Activated naive CD4-positive, alpha-beta T cell treated with Interleukin-2 at 50 U/mL for 16 hours (primary cell): ENCODE measurements at places on chromosomes 2 and 18.

- no peak for DNase-seq
Measured at GRCh38 chr2:42941633-42942176, 149.3 kb upstream of the HAAO start.

- no peak for DNase-seq
Measured at GRCh38 chr2:47035615-47036488, 119.3 kb downstream of the STPG4 start.

DNA sequence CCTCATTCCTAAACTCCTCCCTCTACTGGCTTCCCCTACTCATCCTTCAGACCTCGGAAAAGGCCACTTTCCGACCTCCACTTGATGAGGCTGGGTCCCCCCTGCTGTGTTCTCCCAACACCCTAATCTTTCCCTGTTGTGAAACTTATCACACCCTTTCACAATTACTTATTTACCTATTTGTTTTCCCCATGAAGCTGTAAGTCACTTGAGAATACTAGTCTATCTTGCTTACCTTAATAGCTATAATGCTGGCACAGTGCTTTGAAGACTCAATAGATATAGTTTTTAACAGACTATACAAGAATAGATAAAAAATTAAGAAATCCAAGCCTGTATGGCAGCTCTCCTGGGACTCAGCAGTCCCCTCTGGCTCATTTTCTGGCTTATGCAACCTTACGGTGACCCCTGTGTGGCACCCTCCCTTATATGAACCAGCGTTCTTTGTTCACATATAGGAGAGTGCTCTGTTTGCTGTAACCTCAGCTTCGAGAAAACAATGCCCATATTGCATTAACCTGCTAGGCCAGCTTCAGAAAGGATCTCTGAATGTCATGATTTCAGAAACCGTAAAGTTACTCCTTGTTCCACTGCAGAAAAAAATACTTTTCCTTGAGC is 220.4 kb upstream of the PKDCC start:
- DNase-seq, result no peak

GRCh38 chr2:47819834-47820233 is 36.9 kb downstream of the MSH6 start:
- no peak for DNase-seq

- no peak for DNase-seq
Measured at GRCh38 chr2:103327386-103327785, 565.6 kb downstream of the TMEM182 start.

DNA sequence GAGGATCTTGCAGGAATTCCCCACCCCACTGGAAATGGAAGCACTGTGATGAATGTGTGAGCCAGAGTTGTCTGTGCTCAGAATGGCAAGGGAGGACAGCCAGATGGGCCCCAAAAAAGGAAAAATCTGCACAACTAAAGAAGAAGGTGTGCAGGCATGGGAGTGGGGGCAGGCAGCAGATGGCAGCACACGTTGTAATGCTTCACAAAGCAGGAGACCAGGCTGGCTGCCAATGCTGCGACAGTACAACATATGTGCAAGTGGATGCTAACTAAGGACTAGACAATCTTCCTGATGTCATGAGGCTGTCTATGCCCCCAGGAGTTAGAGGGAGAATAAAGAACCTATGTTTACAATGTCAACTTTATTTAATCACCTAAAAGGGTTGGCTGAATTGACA is 27.2 kb downstream of the ST6GAL2 start:
- DNase-seq, result no peak

DNA sequence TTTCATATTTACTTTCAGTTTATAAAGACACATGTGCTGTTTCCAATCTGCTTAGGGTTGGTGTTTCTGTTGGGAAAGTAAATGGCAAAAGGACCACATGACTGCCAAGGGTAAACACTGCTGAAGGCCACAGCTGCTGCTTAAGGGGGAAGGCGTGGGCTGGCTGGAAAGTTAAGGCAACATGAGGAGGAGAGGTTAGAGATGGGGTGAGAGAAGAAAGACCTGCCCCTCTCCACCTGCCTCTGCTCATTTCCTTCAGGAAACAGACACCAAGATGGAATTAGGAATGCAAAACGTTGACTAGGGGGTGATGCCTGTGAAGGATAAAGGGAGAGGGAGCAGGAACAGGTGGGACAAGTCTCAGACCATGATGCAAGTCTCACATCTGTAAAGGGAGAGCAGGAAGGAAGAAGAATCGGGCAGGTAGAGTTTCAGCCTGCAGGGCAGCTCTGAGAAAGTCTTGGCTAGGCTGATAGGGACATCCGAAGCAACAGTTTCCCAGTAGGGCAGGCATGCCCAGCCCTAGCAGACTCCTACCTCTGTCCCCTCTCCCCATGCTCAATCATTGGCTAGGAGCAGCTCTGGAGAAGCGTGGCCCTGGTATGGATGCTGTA is 86.0 kb downstream of the CDC42EP3 start:
- DNase-seq, result peak; percentile 49

DNA sequence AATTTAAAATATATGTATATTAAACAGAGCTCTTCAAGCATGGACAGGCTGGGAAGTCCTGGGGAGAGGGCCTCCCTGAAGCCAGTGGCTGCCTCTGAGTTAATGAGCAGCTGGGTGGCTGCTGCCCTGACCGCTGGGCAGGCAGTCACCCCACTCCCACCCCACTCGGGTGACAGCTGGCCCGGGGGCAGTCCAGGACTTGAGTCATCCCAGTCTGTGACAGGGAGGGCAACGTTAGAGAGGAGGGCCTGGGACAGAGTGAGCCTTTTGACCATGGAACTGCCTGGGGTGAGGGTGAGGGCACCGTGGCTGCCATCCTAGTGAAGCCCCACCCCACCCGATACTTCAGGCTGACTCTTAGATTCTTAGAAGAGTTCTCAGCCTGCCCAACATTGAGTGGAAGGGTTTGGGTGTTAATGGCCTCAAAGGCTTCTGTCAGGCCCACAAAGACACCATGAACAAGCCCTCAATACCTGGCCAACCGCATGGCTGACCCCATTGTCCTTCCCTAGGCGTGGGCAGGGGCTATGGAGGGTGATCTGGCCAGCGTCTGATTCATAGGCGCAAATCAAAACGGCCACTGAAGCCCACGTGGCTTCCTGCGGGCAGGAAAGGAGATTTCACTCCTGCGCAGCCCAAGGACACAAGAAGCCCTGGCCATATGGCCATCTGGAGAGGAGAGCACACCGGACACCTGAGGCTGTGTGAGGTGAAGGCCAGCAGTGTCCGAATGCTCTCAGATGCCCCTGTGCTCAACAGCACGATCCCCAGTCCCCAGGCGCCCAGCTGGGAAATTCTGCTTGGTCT is 47.5 kb downstream of the MRPS5 start:
- DNase-seq, result no peak

- DNase-seq, result no peak
Measured at GRCh38 chr18:55473058-55473457, 114.9 kb downstream of the TCF4 start.

DNA sequence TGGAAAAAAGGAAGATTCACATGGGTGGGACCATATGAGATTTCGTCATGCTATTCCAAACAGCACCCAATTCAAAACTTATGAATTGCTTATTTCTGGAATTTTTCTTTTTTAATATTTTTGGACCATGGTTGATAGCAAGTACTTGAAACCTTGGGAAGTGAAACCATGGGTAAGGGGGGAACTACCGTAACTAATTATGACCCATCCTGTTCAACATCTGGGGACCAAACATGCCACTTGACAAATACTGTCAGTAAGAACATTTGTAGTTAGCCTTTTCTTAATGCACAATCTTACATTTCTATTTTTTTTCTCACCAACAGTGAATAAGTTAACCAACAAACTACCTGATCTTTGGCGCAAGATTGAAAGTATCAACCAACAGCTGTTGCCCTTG is 105.7 kb upstream of the TTC39C start:
- DNase-seq, result no peak

DNA sequence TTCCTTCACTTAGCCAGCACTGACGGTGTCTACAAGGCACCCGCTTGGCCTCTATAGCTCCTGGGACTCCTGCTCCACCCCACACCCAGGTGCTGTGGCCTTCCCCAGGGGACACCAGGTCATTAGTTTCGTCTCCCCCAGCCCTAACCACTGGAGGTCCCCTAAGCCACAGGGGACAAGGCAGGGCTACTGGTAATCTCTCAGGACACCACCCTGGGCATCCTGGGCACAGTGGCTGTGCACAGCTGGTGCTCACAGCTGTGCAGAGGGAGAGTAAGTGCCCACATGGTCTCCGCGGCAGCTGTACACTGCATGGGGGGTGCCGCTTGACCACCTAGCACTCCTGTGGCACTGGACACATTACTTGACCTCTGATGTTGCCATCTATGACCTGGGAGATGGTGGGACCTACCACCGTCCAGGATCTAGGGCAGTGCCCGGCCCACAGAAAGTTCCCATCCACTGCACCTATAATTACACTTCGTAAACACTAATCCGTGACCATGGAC is 134.0 kb downstream of the HDAC4 start:
- no peak for DNase-seq

DNA sequence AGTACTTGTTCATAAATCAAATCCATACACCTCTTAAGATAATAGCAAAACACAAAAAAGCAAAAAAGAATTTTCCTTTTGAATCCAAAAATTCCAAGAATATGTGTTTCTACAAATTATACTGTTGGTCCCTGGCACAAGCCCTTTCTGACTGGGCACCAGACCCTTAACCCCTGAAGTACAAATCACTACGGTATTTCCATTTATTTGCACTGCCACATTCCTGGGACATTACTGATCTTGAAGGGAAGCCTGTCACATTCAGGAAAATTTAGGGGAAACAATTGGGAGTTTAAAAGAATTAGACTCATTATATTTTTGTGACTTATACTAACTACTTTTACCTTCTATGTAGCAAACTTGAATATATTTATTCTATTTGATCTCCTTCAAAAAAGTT is 98.8 kb downstream of the ZNF521 start:
- no peak for DNase-seq

GRCh38 chr2:10554961-10555809 is 107.1 kb upstream of the ODC1 start:
- DNase-seq, result no peak

DNA sequence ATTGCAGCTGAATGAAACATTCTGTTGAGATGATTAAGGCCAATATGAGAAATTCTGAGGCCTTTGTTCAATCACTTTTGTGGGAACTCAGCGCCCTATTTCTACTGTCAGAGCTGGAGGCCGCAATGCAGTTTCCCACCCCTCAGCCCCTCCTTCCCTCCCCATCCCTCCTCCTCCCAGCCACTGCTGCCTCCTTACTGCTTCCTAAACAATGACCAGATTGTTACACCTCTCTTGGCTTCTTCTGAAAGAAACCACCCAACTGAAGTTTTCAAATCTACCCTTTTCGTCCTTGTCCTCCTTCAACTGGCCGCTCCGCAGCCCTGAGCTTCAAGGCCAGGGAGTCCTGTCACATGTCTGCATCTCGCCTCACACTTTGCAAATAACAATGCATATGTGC is 36.7 kb upstream of the MAPK4 start:
- DNase-seq, result no peak

DNA sequence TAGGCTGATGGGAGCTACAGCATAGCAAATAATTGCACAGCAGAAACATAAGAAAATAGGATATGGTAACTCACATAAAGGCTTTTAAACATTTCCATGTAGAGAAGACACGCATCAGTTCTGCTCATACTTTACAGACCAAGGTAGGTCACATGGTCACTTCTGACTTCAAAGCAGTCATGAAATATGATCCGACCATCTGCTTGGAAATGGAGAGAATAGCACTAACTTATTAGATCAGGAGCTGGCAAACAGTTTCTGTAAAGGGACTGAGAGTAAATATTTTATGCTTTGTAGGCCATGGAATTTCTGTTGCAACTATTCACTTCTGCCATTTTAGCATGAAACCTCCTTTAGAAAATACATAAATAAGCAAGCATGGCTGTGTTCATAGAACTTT is 936.6 kb upstream of the FANCL start:
- no peak for DNase-seq
